ENCODE measurements at places on chromosomes 4 and X.

DNA sequence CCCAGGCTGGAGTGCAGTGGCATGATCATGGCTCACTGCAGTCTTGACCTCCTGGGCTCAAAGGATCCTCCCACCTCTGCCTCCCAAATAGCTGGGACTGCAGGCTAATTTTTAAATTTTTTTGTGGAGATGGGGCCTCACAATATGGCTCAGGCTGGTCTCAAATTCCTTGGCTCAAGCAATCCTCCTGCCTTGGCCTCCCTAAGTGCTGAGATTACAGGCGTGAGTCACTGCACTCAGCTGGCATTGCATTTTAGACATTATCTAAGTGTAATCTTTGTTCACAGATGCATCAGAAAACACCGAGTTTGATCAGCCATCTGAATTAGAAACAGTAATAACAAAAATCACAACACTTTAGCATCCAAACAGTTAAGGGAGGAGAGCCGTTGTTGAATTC is 53.4 kb upstream of the CBR4 start:
- no peak for DNase-seq

GRCh38 chr4:111231281-111231680 is 608.4 kb upstream of the PITX2 start:
- DNase-seq: no peak

- no peak for DNase-seq
Observed at GRCh38 chr4:108473163-108473720, 147.1 kb upstream of the RPL34 start.

- no peak for DNase-seq
Observed at GRCh38 chr4:52259978-52260377, 208.9 kb downstream of the SPATA18 start.

GRCh38 chr4:141643557-141643956 is 7.2 kb downstream of the IL15 start:
- DNase-seq: no peak

DNA sequence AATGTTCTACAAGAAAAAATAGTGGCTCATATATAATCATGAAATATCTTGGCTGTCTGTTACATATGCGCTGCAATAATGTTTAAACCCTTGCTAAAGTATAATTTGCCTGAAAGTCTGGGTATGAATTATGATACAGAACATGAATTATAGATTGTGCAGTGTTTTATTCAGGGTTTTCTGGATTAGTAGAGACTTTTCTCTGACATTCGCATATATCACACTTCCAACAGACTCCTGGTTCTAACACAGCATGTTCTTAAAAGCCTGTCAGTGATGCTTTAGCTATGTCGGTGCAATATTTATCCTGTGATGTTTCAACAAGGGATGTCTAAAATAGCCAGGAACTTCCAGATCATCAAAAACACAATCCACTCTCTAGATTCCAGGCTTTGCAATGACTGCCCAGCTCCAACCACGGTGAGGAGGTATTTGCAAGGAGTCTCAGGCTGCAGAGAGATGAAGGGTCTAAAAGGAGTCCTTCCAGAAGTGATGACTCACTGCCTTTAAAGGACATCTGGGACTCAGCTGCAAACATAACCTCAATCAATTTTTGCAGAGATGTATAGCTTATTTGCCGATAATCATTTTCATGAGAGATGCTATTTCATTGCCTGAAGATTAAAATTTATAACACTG is 69.4 kb downstream of the RWDD4 start:
- no peak for DNase-seq

DNA sequence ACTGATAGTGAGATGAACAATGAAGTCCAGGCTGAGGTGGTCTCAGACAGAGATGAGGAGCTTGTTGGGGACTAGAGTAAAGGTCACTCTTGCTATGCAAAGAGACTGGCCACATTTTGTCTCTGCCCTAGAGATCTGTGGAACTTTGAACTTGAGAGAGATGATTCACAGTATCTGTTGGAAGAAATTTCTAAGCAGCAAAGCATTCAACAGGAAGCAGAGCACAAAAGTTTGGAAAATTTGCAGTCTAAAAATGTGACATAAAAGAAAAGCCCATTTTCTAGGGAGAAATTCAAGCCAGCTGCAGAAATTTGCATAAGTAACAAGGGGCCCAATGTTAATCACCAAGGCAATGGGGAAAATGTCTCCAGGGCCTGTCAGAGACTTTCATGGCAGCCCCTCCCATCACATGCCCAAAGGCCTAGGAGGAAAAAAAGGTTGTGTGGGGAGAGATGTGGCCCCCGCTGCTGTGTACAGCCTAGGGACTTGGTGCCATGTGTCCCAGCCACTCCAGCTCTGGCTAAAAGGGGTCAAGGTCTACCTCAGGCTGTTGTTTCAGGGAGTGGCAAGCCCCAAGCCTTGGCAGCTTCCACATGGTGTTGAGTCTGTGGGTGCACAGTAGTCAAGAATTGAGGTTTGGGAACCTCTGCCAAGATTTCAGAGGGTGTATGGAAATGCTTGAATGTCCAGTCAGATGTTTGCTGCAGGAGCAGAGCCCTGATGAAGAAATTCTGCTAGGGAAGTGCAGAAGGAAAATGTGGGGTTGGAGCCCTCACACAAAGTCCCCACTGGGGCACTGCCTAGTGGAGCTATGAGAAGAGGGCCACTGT is 262.8 kb downstream of the DKK2 start:
- no peak for DNase-seq

DNA sequence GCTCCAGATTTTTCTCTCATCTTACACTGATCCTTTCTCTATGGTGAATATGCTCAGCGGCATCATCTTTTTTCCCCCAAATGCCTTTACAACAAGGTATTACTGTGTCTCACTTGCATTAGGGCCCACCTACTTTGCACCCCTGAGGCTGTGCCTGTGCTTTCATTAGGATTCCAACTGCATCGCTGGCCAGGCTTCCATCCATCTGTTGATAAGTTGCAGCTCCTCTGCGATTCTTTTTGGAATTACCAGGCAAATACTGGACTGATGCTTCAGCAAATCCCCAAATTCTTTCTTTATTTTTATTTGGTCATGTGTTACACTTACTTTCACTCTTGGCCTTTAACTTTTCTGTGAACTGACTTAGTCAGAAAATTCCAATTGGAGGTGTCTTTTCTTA is 77.3 kb downstream of the AFF2 start:
- DNase-seq: no peak

- no peak for DNase-seq
Observed at GRCh38 chr4:35604724-35605123, 639.6 kb downstream of the ARAP2 start.

DNA sequence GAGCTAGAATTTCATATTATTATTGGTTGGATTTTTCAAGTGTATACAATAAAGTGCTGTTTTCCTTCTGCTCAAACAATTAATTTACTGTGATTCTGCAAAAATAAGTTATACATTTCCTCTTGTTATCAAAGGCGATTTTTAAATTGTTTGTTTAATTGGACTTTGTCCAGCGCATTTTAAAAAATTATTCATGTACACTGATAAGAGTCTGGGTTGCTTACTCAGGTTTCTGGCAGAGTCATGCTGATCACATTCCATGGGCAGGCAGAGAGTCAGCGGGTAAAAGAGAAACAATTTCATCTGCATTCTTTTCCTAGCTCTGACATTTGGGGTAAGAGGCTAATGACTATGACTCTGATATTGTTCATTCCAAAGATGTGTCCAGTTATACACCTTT is 8.9 kb downstream of the FAT4 start:
- no peak for DNase-seq

- no peak for DNase-seq
Observed at GRCh38 chr4:7744142-7744804, 195.4 kb downstream of the AFAP1 start.

GRCh38 chrX:45986971-45987370 is 558.2 kb downstream of the ZNF674 start:
- DNase-seq: no peak

GRCh38 chr4:5018603-5019002 is 655 bp downstream of the CYTL1 start:
- DNase-seq: no peak

DNA sequence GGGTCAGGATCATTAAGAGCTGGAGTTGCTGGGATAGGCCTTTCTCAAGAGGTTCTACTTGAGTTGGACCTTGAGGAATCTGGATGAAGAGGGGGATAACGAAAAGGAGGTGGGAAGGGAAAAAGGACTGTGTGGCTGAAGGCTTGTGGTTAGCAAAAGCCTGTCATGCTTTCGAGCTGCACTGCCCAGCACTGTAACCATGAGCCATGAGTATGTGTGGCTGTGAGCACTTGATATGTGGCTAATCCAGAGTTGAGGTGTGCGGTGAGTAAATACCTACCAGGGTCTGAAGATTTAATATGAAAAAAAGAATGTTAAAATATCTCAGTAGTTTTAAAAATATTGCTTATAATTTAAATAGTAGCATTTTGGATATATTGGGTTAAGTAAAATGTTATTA is 11.4 kb downstream of the TMEM165 start:
- no peak for DNase-seq

GRCh38 chr4:185878633-185879032 is 66.6 kb upstream of the SORBS2 start:
- DNase-seq: no peak

DNA sequence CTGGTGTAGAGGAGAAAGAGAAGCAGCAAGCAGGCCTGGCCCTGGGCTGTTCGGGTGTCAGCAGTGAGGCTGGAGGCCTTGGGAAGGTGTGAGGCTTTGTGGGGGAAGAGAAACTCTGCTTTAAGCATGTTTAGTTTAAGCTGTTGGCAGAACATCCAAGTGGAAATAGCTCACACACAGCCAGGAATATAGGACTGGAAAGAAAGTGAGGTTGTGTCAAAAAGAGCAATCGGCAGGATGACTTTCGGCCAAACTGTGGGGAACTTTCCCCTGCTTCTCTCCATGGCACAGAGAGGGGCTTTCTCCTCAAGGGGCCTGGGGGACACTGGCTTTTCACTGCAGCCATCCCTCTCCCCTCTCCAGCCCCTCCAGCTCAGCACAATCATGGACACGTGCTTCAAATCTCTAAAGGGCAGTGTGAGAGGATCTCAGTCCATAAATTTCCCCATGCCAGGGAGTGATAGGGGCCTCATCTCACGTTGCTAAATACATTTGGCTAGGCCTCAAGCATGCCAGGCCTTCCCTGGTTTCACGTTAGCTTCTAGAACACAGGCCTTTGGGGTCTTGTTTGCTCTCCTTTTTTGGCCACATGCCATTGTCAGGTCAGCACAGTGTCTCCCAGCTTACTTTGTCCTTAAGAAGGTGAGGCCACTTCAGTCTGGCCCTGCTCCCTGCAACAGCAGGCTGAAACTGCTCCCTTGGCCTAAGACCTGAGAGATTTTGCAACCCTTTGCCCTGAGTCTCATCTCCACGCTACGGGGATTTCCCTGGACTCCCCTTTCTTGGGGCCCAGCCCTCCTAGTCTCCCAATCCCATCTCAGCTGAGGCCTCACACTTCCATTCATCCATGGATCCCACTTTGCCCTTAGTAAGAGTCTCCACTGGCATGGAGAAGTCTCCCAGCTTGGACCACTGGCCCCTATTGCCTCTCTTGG is 8.3 kb upstream of the CITED1 start:
- DNase-seq: no peak

GRCh38 chr4:83189631-83190136 is 75.2 kb upstream of the PLAC8 start:
- DNase-seq: no peak

- DNase-seq: no peak
Observed at GRCh38 chr4:143202824-143203223, 18.1 kb downstream of the USP38 start.

GRCh38 chrX:38375891-38376290 is 23.5 kb downstream of the OTC start:
- no peak for DNase-seq

GRCh38 chr4:108635070-108635655 is 14.8 kb downstream of the RPL34 start:
- DNase-seq: no peak

DNA sequence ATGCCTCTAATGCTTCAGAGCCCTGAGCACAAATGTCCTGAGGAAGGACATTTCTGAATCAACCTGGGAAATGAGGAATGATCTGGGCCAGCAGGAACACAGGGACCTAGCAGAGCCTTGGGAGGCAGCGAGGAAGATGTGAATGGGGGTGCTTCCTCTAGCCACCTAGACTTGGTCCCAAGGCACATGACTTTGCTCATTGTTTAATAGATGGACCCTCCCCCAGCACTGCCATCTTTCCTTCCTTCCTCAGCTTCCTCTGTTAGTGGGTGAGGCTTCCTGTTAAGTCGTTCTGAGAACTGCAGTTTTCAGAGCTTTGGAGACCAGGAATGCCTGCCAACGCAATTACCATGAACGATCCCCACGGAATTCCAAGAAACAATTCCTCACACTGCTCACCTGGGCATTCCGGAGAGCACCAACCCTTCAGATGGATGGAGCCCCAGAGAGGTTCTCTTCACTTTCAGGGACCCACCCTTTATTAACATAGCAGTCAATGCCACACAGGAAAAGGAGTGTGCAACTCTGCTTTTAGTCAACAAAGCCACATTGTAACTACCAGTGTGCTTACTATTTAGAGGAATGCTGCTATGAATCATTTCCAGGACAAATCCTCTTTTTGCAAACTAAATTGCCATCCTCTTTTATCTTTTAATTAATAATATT is 48.5 kb upstream of the STIM2 start:
- no peak for DNase-seq

GRCh38 chr4:152699313-152699712 is 19.5 kb upstream of the TMEM154 start:
- DNase-seq: no peak

DNA sequence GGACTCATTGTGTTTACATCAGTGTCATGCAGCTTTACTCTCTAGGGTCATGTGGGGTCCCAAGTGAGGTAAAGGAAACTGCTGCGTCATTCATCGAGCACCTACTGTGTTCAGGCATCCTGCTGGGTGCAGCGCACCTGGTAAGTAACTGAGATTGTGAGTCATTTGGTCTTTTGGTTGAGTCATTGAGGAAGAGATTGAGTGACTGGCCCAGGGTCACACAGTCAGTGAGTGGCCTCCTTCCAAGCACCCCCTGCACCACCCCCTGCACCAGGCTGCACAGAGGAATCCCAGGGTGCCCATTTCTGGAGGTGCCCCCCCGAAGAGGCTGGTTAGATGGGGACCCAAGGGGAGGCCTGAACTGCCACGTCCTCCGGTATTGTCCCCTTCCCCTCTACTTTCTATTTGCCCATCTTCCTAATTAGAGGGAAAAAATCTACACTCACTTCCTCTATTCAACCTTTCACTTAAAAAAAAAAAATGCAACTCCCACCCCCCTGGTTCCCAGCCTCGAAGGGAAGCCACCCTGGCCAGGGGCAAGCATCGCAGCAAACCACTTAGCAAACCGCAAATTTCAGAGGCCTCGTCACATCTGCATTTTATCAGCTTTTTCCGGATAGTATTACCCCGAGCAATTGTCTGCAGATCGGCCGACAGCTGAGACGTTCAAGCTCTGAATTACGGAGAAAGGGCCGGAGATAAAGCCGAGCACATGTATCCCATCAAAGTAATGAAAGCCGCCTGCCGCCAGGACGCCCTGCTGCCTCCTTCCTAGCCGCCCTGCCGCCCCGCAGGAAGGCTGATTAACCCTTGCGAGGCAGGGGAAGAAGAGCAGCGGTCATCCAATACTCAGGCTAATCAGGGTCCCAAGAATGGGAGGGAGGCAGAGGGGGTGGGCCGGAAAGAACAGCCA is 96.3 kb upstream of the MSX1 start:
- peak; percentile 15 for DNase-seq

DNA sequence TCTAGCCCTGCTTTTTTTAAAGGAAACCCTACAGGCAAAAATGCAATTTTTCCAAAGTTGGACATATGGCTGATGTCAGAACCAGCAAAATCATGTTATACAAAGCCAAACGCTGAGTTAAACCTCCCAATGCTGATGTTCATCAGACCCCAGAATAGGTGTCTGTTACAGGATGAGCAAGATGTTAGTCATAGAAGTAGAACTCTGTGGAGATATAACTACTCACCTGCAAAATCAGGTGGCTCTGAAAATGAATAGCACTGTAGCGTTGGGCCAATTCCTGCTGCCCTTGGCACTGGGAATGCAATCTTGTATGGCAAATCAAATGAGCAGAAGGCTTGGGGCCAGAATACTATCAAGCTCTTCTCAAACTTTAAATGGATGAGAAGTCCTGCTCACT is 634.1 kb downstream of the RPA4 start:
- no peak for DNase-seq

Measured in activated CD4-positive, CD25-positive, alpha-beta regulatory T cell (primary cell).